ENCODE measurements at places on chromosomes 3 and 15.

DNA sequence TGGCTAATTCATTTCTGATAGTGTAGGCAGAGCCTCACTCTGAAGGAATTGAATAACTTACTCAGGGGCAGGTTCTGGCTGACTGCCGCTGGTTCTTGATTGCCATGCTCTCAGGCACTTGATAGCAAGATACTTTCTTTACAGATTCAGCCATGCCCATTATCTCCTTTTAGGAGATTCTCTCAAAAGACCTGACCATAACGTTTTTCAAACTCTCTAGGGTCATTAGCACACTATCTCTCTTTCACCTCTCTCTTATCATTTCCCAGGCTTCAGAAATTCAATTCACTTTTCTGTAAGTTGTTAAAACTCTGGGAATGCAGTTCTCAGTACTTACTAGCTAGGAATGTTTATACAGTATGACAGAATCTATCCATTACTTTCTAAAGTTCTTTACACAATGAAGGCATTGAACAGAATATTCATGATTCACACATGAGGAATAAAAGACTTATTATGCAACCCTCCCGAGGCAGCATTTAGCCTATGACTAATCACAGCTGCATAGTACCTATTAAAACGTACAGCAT, 850.3 kb upstream of the CADM2 start:
- peak; percentile 96 for DNase-seq

- no peak for DNase-seq
These were observed 47.5 kb upstream of the RPS17 start for GRCh38 chr15:82587805-82588204.

- no peak for DNase-seq
These were observed 996 bp upstream of the DNAJA4 start for GRCh38 chr15:78263351-78263781.

DNA sequence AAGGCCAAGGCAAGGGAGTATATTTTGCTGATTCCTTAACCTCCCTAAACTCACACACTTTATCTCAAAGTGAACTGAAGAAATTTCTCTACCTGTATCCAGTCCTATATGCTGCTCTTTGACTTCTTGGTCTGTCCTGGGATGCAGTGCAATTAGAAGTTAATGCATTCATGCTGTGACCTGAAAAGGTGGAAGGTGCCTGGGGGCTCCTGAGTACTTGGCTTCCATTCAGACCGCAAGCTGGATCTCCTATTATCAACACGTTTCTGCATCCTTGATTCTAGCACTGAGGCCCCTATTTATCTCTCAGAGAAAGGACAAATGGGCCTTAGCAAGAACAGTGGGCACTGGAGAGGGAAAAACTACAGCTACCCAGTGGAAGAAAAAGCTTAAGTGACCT, 17.7 kb upstream of the CADPS start:
- no peak for DNase-seq

DNA sequence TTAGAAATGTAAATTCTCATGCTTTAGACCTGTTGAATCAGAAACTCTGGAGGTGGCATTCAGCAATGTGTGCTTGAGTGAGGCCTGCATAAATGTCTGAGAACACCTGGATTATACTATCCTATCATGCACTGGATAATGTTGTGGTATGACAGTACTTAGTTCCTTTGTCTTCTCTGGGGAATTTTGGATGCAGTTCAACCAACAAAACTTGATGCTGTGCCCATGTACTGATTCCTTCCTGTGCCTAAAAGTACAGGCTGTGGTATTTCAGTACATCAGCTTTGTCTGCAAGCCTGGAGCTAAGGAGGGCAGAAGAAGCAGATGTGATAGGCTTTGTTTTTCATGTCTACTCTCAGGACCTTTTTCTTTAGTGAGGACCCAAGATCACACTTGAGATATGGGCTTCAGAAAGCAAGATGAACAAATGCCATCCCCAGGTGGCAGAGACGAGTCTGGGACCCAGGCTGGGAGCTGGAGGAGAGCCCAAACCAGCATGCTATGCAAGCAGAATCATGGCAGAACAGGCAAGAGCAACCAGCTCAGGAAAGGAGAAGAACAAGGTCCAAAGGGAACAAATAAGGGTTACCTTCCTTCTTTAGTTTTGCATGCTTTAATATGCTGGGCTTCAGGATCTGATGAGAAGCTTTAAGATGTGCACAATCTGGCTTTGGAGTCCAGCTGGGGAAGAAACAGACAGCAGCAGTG, 124.7 kb downstream of the MYRIP start:
- DNase-seq: no peak

DNA sequence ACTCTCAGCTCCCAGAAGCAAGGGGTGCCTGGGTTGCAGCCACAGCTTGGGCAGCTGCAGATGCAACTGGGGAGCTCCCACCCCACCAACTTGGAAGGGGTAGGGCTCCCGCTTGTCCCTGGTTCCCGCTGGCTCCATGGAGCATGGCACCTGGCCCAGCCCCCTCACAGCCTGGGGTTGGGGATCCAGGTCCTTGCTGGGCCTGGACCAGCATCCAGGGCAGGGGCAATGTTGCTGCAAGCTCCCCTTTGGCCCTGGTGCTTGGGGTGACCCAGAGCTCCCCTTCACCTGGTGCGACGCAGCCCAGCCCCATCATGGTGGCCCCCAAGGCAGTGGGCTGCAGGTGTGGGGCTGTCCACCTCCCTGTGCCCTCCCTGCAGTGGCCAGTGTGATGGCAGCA, 99.6 kb upstream of the FRMD4B start:
- DNase-seq: no peak

GRCh38 chr15:98779463-98780071, 131.2 kb downstream of the IGF1R start:
- peak; percentile 69 for DNase-seq

DNA sequence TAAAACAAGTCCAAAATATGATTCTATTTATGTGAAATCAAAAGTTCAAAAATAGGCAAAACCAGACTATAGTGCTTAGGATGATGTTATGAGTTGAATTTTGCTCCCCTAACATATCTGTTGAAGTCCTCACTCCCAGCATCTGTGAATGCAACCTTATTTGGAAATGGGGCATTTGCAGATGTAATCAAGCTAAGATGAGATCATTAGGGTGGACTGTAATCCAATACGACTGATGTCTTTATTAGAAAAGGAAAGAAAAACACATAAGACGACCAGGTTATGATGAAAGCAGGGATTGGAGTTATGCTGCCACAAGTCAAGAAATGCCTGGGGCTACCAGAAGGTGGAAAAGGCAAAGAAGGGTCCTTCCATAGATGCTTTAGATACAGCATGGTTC, 110.5 kb upstream of the CCDC39 start:
- no peak for DNase-seq

DNA sequence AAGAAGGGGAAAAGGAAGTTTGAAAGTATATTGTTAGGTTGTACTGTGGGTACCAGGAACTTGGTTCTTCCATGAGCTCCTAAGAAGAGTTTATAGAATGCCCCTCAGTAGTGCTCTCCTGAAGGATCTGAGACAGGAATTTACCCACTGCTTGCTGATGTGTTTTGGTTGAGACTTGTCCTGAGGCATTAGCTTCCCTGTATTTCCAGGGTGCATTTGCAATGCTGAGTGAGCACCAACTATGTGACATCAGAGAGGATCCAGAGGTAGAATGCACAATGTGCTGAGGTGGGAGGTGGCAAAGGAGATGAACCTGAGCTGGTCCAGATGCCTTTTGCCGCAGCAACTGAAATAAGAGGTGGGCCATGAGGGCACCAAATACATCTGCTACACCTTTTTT, 64.3 kb upstream of the LRRC3B start:
- no peak for DNase-seq

DNA sequence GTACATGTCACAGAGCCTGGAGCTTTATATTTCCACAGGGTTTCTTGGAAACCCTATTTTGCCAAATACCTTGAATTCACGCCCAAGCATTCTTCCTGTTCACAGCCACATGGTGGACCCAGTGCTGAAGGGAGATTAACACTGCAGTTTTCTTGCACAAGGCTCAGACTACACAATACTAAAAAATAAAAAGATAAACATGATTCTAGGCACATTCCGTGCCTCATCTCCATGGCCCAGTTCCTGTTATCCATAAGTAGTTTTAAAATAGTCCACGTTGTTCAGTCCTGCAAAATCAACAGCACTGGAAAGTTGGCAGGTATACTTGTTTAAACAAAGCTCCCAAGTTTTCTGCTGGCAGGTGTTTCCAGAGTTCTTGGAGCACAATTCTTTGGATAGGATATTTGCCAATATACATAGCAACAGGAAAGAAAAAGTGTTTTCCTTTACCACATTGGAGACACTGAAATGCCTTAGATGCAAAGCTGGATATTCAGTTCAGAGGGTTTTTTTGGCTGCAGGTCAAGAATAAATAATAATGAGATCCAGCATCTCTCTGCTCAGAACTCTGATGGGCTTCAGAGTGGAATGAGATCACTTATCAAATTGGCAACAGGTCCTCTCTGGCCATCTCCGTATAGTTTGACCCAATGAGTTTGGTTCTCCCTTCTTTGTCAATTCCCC, 88.1 kb upstream of the TGFBR2 start:
- DNase-seq: peak; percentile 44

GRCh38 chr3:122926811-122927210, 100.8 kb downstream of the SEMA5B start:
- no peak for DNase-seq

- peak; percentile 51 for DNase-seq
These were observed 137.1 kb upstream of the TMC3 start for GRCh38 chr15:81511138-81511537.

DNA sequence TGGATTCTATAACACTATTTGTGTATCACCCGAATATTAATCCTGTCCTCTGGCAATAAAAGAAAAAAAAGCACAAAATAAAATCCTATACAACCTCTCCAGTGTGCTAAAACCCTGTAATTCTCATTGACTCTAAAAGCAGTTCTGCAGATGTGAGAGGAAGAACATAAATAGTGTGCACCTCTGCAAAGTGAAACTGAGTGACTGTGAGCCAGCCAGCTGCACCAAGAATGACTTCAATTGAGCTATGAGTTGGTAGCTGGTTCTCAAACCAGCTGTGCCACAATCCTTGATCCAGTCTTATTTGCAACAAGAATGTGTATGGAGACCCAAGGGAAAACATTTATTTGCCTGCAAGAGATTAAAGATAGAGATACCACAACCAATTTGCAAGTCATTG, 31.2 kb upstream of the COL8A1 start:
- no peak for DNase-seq

- DNase-seq: no peak
These were observed 76.2 kb downstream of the CRYGS start for GRCh38 chr3:186467969-186468368.

- DNase-seq: no peak
These were observed 57.2 kb downstream of the RAB11A start for GRCh38 chr15:65926459-65926858.

DNA sequence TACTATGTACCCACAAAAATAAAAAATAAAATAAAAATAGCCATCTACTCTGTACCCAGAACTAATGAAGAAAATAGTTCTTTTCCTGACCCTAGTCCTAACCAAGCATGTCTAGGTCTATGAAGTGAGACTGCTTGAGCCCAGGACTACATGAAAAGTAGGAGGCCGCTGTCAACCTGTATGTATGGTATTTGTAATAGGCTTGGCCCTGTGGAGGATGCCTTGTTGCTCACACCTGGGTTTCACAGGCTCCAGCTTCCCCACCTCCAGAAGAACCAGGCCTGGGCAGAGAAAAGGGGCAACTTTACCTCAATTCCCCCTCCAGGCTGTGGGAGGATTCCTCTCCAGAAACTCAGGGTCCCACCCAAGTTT, 6.8 kb upstream of the PKM start:
- DNase-seq: peak; percentile 49

DNA sequence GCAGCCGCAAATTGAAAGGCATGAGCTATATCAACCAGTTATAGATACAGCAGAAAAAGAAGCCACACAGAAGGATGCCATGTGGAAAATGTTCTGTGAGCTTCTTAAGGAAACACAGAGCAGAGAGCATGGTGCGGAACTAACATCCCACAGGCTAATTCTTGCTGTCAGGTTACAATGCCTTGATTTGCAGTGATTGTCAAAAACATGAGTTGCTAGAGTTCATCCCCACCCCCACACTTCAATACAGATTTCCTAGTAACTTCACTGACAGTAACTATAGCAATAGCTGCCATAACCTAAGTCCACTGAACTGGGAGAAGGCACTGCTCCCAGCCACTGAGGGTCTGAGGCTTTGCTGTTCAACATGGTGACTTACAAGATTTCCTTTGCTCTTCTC, 821.6 kb downstream of the SQOR start:
- DNase-seq: no peak

DNA sequence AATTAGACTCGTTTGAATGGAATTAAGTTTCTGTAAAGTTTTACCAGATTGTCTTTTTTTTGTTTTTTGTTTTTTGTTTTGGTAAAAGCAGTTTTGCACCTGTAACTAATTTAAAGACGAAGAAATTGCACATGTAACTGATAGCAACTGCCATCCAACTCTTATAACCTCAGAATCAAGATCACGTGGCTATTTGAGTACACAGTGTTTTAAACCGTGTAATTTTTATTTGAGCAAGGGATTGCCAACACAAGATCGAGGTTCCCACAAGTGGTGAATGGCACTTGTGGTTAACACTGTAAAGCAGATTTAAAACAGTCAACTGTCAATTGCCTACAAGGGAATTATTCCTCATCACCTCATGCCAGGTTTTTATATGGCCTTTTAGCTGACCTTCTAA, 67.3 kb downstream of the PPARG start:
- no peak for DNase-seq

DNA sequence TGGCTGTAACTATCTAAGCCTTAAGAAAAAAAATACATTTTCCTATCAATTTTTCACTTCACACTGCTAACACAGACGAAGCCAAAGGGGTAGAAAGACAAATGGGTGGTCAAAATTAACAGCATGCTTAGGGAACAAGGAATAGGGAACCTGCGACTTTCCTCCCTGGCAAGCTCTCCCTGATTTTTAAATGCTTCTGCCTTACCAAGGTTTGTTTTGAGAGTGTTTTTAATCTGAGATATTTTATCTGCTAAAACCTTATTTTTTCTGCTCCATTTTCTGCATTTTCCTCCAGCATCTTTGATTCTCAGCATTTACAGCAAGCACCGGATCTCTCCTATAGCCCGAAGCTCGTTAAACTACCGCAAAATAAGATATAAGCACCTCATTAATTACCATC, 214.4 kb downstream of the RORA start:
- no peak for DNase-seq

DNA sequence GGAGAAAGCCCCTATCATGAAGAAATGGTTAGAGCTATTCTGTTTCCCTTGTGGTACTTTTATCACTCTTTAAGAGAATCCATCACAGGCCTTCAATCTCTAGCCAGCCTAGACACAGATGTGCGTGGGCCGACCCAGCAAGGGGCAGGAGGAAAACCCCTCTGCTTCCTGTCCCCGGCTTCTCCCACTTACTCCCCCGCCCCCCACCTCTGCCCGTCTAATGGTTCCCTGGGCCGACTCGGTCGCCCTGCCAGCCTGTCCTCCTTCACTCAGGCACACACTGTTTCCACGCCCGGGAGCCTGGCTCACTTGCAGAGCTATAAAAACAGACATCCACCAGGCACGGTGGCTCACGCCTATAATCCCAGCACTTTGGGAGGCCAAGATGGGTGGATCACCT, 58.3 kb upstream of the TFRC start:
- no peak for DNase-seq

DNA sequence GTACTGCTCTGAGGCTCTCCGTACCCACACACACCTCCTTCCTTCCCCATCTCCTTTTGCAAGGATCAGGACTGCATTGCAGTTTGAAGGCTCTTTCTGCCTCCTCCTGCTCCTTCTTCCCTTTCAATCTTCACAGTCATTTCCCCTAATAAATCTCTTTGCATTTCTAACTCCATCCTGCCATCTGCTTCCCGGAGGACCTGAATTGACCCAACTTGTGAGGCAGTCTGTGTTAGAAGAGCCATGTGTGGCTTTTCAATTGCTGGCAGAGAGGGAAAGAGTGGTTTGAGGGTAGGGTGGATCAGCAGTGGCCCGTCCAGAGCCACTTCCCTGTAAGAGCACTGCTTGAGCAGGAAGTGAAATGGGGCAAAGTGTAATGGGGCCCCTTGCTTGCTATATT, 35.8 kb downstream of the ANAPC13 start:
- no peak for DNase-seq
